Sciatic nerve (tissue), 2 donors: ENCODE measurements at places on chromosomes 11 and 22. TPM values are rescaled to one million over a fixed set of nuclear protein-coding genes. Genes with fewer than 3 reads are reported as not detected.

DNA sequence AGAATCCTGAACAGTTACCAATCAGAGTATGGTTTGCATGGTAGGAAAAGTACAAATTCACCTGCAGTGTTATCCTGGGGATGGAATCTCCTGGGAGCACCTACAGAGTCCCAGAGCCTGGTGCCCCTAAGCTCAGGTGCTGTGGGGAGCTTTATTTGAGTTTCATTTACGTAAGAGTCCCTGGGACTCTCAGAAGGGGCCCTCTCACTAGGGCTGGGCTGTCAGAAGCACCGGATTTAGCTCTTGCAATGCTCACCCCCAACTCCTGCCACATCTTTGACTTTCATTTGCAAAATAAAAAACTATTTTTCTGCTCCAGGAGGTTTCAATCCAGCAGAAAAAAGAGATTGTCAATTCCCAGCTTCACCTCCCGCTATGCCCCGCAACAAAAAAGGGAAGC is 569.8 kb upstream of the B3GAT1 start:
- no peak for DNase-seq

- no peak for DNase-seq
Measured at GRCh38 chr11:79536155-79536917, 95.5 kb upstream of the TENM4 start.

GRCh38 chr22:19138217-19139000 is 6.0 kb downstream of the ESS2 start:
- DNase-seq = no peak

The CELSR1 gene
- total RNA-seq = 1.9 TPM

The AQP11 gene
- total RNA-seq = 1.4 TPM
